ENCODE measurements at places on chromosomes 12 and 14.

DNA sequence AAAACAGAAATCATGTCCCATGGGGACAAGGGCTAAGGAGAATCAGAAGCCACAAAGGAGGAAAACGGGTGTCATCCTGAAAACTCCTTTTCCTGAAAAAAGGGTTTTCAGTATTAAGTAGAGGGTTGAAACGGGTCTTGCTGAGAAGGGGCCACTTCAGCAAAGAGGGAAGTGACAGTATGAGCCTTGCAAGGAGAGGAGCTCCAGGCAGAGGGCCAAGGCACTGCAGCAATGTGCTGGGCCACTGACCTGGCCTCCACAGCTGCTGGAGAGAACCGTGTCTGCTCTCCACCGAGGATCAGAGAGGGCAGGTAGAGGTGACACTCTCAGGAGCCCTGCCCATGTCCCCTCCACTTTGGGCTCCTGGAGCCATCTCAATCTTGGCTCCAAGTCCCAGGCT is 103.3 kb downstream of the NCOR2 start:
- peak overlapping the region; percentile 54 for H3K27ac ChIP-seq
- H3K4me3 ChIP-seq, result no peak overlapping the region
- peaks cover 28% of the 10 kb centered on the region for H3K36me3 ChIP-seq
- DNase-seq, result no peak

- no peaks in the 10 kb centered on the region for H3K36me3 ChIP-seq
- no peak for DNase-seq
- peaks cover 5% of the 10 kb centered on the region for H3K4me1 ChIP-seq
Measured at GRCh38 chr14:76135722-76136121, 16.0 kb upstream of the GPATCH2L start.

GRCh38 chr12:62882140-62882539 is 52.8 kb downstream of the PPM1H start:
- H3K36me3 ChIP-seq, result no peaks in the 10 kb centered on the region
- no peak for DNase-seq
- H3K27ac ChIP-seq, result no peak overlapping the region
- H3K4me3 ChIP-seq, result no peak overlapping the region

GRCh38 chr12:115466076-115466475 is 782.1 kb upstream of the TBX3 start:
- H3K36me3 ChIP-seq, result no peaks in the 10 kb centered on the region
- no peak for DNase-seq
- H3K27me3 ChIP-seq, result peaks cover 4% of the 10 kb centered on the region

GRCh38 chr14:89479802-89480201 is 62.8 kb upstream of the FOXN3 start:
- H3K27me3 ChIP-seq, result no peaks in the 10 kb centered on the region
- H3K4me3 ChIP-seq, result no peak overlapping the region
- peaks cover 5% of the 10 kb centered on the region for H3K4me1 ChIP-seq
- H3K27ac ChIP-seq, result no peak overlapping the region
- no peak for DNase-seq
- H3K36me3 ChIP-seq, result peaks cover 14% of the 10 kb centered on the region

DNA sequence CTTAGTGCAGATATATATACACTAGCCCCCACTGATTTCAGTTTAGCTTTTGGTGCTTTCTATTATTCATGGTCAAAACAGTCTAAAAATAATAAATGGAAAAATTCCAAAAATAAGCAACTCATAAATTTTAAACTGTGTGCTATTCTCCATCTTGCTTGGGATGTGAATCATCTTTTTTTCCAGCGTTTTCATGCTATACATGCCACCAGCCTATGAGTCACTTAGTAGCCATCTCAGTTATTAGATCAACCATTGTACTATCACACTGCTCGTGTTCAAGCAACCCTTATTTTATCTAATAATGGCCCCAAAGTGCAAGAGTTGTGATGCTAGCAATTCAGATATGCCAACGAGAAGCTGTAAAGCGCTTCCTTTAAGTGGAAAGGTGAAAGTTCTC is 73.9 kb upstream of the KRR1 start:
- no peaks in the 10 kb centered on the region for H3K4me1 ChIP-seq
- H3K4me3 ChIP-seq, result no peak overlapping the region
- H3K36me3 ChIP-seq, result no peaks in the 10 kb centered on the region
- no peak for DNase-seq

GRCh38 chr12:79939728-79940310 is 4.9 kb upstream of the PPP1R12A start:
- no peak overlapping the region for H3K27ac ChIP-seq
- no peak for DNase-seq
- no peaks in the 10 kb centered on the region for H3K27me3 ChIP-seq

DNA sequence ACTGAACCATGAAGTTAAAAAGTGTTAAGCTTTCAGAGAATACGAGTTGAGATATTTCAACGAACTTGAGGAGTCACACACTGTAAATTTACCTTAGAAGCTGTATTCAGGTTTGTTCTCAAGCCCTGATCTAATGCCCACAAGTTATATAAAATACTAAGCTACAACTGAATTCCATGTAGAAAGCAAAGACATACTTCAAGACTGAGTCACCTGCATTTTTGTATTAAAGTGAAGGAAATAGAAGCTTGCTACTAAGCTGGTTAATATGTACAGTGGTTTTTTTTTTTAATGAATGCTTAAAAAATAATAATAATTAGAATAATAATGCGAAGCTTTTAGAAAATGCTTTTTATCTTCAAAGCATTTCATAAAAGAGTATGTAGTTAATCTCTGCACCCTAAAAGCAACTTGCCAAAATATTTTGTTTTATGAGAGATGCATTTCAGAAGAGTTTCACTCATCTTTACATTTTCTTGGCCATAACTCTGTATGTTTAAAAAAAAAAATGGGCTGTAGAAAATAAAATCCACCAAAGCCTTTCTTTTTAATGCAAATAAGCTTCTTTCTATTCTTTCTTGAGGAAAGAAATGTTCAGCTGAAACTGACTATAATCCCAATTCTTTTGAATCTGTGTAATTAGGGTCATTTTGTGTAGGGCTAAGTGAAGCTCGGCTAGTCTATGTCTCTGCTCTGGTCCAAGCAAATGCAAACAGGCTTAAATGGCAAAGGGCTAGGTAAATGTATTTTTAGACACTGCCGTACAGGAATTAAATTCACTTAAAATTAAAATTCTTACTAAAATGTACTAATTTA is 1047.5 kb upstream of the FLRT2 start:
- H3K4me3 ChIP-seq, result no peak overlapping the region
- no peak for DNase-seq
- no peaks in the 10 kb centered on the region for H3K4me1 ChIP-seq
- H3K36me3 ChIP-seq, result no peaks in the 10 kb centered on the region

GRCh38 chr12:50636505-50636904 is 127.4 kb upstream of the ATF1 start:
- no peak for DNase-seq
- H3K36me3 ChIP-seq, result peaks cover 11% of the 10 kb centered on the region
- peaks cover 18% of the 10 kb centered on the region for H3K4me1 ChIP-seq
- H3K4me3 ChIP-seq, result no peak overlapping the region
- H3K27me3 ChIP-seq, result no peaks in the 10 kb centered on the region
- peak overlapping the region; percentile 78 for H3K27ac ChIP-seq

DNA sequence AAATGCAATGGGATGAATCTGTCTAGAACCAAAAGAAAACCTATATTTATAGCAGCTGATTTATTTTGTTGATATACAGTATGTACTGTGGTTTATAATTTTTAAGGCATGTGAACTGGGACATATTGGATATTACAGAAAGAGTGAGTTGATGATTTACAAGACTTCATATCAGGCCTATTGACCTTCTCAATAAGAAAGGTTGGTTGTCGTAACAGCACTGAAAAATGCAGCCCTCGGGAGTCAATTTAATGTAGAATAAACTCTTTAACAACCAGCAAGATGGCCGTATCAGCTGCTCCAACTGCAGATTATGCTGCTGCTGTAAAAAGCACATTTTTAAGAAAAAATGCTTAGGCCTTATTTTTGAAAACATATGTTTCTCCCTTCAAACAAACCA is 407.3 kb downstream of the GXYLT1 start:
- no peak overlapping the region for H3K4me3 ChIP-seq
- no peak for DNase-seq
- no peaks in the 10 kb centered on the region for H3K27me3 ChIP-seq
- no peaks in the 10 kb centered on the region for H3K36me3 ChIP-seq

GRCh38 chr12:122518908-122519307 is 7.8 kb downstream of the RSRC2 start:
- peak overlapping the region; percentile 38 for H3K27ac ChIP-seq
- H3K27me3 ChIP-seq, result no peaks in the 10 kb centered on the region
- DNase-seq, result no peak
- peaks cover 40% of the 10 kb centered on the region for H3K36me3 ChIP-seq

DNA sequence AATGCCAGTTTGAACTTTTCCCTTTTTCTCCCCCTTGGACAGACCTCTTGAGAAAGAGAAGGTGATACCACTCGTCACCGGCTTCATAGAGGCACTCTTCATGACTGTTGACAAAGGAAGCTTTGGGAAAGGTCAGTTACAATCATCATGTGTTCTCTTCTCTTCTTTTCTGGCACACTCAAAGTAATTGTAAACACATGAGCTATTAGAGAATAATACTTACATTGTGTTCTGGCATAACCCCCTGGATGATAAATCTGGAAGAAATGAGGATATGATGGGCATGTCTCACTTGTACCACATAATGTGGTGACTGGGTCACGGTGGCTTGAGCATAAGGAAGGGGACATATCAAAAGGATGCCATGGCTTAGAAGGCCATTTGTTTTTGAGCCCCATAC is 20.0 kb downstream of the UTP20 start:
- H3K27ac ChIP-seq, result no peak overlapping the region
- peaks cover 44% of the 10 kb centered on the region for H3K36me3 ChIP-seq
- no peaks in the 10 kb centered on the region for H3K27me3 ChIP-seq
- DNase-seq, result no peak
- H3K4me1 ChIP-seq, result no peaks in the 10 kb centered on the region

GRCh38 chr14:75709207-75709812 is 48.3 kb downstream of the TTLL5 start:
- no peak overlapping the region for H3K4me3 ChIP-seq
- H3K27me3 ChIP-seq, result no peaks in the 10 kb centered on the region
- DNase-seq, result peak; percentile 56
- H3K4me1 ChIP-seq, result no peaks in the 10 kb centered on the region
- no peak overlapping the region for H3K27ac ChIP-seq
- peaks cover 6% of the 10 kb centered on the region for H3K36me3 ChIP-seq

DNA sequence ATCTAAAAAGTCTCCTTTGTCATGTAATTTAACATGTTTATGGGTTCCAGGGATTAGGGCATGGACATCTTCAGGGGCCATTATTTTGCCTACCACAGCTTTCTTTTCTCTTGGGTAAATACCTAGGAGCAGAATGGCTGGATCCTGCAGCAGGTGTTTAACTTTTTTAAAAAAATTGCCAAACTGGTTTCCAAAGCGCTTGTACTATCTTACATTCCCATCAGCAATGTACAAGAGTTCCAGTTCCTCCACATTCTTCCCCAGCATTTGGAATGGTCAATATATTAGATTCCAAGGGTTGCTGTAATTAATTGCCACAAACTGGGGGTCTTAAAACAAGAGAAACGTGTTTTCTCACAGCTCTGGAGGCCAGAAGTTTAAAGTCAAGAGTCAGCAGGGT is 27.7 kb upstream of the MYL2 start:
- H3K27me3 ChIP-seq, result peaks cover 4% of the 10 kb centered on the region
- H3K4me1 ChIP-seq, result no peaks in the 10 kb centered on the region
- DNase-seq, result no peak
- H3K27ac ChIP-seq, result no peak overlapping the region
- H3K36me3 ChIP-seq, result peaks cover 4% of the 10 kb centered on the region
- H3K4me3 ChIP-seq, result no peak overlapping the region

DNA sequence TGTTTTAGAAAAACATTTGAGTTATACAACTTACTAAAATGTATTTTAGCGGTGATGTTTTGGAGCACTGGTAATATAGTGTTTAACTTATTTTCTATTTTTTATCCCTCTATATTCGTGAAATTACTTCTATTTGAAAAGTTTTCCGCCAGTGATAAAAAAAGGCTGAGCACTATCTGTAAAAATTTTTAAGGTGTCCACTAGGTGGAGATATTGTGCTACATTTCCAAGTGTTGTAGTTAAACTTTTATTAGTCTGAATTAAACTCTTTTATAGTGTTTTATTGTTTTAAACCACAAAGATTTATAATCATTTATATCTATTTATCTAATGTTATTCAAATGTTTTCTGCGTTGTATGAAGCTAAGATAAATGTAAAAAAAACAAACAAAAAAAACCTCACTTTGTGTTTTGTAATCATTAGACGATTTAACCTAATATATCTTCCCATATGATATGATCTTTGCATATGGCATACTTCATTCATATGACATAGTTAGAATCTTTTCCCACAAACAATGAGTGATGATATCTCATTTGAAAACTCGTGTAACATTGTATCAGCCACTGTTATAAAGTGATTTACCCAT is 11.8 kb downstream of the ALG10B start:
- no peak overlapping the region for H3K27ac ChIP-seq
- no peaks in the 10 kb centered on the region for H3K4me1 ChIP-seq
- no peak for DNase-seq
- H3K27me3 ChIP-seq, result no peaks in the 10 kb centered on the region

- H3K4me1 ChIP-seq, result no peaks in the 10 kb centered on the region
- H3K36me3 ChIP-seq, result no peaks in the 10 kb centered on the region
- DNase-seq, result no peak
- H3K4me3 ChIP-seq, result no peak overlapping the region
- H3K27ac ChIP-seq, result no peak overlapping the region
Measured at GRCh38 chr12:55515696-55516095, 23.5 kb downstream of the OR6C68 start.

- no peak overlapping the region for H3K27ac ChIP-seq
- no peak overlapping the region for H3K4me3 ChIP-seq
- DNase-seq, result no peak
- H3K36me3 ChIP-seq, result no peaks in the 10 kb centered on the region
- H3K4me1 ChIP-seq, result peaks cover 2% of the 10 kb centered on the region
Measured at GRCh38 chr12:22377731-22378496, 43.4 kb upstream of the ST8SIA1 start.

GRCh38 chr12:7197841-7198240 is 8.4 kb downstream of the PEX5 start:
- no peak overlapping the region for H3K27ac ChIP-seq
- no peak overlapping the region for H3K4me3 ChIP-seq
- H3K36me3 ChIP-seq, result peaks cover 31% of the 10 kb centered on the region
- DNase-seq, result no peak
- no peaks in the 10 kb centered on the region for H3K27me3 ChIP-seq

GRCh38 chr12:59600171-59600570 is 4.3 kb downstream of the SLC16A7 start:
- peaks cover 10% of the 10 kb centered on the region for H3K36me3 ChIP-seq
- H3K4me3 ChIP-seq, result no peak overlapping the region
- H3K27me3 ChIP-seq, result no peaks in the 10 kb centered on the region
- H3K27ac ChIP-seq, result no peak overlapping the region
- peaks cover 39% of the 10 kb centered on the region for H3K4me1 ChIP-seq

GRCh38 chr12:96170328-96170727 is 23.8 kb upstream of the ELK3 start:
- H3K4me3 ChIP-seq, result no peak overlapping the region
- no peaks in the 10 kb centered on the region for H3K36me3 ChIP-seq
- peaks cover 7% of the 10 kb centered on the region for H3K4me1 ChIP-seq
- no peak for DNase-seq
- H3K27ac ChIP-seq, result peak overlapping the region; percentile 6

DNA sequence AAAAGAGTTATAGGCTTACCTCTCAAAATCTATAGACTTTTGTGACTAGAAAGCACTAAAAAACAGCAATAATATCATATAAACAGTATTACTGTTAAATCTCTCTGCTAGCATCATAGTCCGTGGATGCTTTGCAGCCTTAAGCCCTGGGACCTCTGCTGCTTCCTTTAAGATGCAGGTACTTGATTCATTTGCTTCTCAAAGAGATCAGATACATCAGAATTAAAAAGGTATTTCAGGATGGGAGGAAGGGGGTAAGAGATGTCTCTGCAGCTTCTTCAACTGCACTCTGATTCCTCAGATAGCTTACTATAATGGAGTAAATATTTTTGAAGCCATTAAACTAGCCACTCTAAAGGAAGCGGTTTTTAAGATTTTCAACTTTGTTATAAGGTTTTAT is 49.3 kb downstream of the PAPLN start:
- H3K36me3 ChIP-seq, result peaks cover 22% of the 10 kb centered on the region
- no peak overlapping the region for H3K4me3 ChIP-seq
- no peaks in the 10 kb centered on the region for H3K27me3 ChIP-seq
- DNase-seq, result no peak
